Activated T-cell treated with anti-CD3 and anti-CD28 coated beads, Interleukin-2, amount 50 U/mL, for 72 hours (primary cell): ENCODE measurements at places on chromosomes 12 and 14.

DNA sequence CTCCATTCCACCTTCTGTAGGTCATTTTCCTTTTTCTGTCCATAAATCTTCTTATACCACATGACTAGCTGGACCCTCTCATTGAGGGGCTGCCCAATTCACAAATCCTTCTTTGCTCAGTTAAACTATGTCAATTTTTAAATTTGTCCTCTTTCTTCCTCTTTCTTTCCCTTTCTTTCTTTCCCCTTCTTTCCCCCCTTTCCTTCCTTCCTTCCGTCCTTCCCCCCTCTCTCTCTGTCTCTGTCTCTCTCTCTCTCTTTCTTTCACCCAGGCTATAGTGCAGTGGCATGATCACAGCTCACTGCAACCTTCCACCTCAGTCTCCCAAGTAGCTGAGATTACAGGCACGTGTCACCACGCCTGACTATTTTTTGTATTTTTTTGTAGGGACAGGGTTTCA lies 47.1 kb upstream of the TMEM263 start:
- H3K27ac ChIP-seq, result no peak overlapping the region
- DNase-seq, result no peak
- H3K36me3 ChIP-seq, result no peaks in the 10 kb centered on the region
- peaks cover 30% of the 10 kb centered on the region for H3K27me3 ChIP-seq
- no peak overlapping the region for H3K4me3 ChIP-seq

GRCh38 chr14:33564774-33565630 lies 385.9 kb downstream of the EGLN3 start:
- no peaks in the 10 kb centered on the region for H3K27me3 ChIP-seq
- no peak overlapping the region for H3K4me3 ChIP-seq
- H3K27ac ChIP-seq, result no peak overlapping the region
- no peaks in the 10 kb centered on the region for H3K36me3 ChIP-seq
- H3K4me1 ChIP-seq, result no peaks in the 10 kb centered on the region
- DNase-seq, result no peak

- H3K27ac ChIP-seq, result no peak overlapping the region
- no peaks in the 10 kb centered on the region for H3K27me3 ChIP-seq
- H3K4me3 ChIP-seq, result no peak overlapping the region
- DNase-seq, result no peak
- H3K4me1 ChIP-seq, result no peaks in the 10 kb centered on the region
Observed at GRCh38 chr12:21906919-21907493, 34.2 kb downstream of the ABCC9 start.

DNA sequence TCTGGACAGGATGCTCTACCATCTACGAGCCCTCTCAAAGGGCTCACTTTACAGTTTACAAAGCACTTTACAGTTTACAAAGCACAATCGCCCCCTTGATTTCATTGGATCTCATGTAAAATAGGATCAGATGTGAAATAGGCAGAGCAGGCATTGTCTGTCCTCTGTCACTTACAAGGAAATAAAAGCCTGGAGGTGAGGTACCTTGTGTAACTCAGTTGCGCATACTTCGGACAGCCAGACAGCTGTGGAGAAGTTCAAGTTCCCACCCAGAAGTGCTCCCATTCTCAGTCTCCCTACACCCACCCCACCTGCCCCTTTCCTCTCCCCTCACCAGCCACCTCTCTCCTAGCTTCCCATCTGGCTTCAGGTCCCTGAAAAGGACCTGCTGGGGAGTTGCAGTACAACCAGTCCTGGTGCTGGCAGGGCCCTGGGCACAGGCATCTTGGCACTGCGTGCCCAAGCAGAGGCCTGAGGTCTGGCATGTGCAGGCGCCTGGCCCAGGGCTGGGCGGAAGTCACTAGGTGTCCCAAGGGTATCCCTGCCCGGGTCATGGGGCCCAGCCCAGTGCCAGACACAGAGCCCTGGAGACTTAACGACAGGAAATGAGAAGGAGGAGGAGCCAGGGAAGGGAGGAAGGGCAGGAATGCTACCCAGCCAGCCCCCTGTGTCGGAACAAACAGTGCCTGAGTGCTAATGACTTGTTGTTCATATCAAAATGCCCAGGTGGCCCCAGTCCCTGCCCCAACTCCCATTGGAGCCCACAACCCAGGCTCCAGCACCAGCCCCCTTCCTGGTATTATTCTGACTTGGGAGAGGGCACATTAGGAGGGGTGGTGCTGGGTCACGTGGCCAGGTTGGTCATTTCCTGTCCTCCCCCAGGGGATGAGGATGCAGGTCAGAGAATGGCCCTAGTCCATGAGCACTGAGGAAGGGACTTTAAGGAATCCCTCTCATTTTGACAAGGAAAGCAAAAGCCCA lies 5.4 kb downstream of the RAPGEF3 start:
- no peak for DNase-seq
- no peak overlapping the region for H3K27ac ChIP-seq
- H3K4me3 ChIP-seq, result no peak overlapping the region
- H3K4me1 ChIP-seq, result peaks cover 32% of the 10 kb centered on the region

GRCh38 chr14:92607702-92608429 lies 94.3 kb downstream of the RIN3 start:
- no peak overlapping the region for H3K27ac ChIP-seq
- no peaks in the 10 kb centered on the region for H3K27me3 ChIP-seq
- DNase-seq, result no peak
- H3K4me1 ChIP-seq, result peaks cover 23% of the 10 kb centered on the region
- no peak overlapping the region for H3K4me3 ChIP-seq

DNA sequence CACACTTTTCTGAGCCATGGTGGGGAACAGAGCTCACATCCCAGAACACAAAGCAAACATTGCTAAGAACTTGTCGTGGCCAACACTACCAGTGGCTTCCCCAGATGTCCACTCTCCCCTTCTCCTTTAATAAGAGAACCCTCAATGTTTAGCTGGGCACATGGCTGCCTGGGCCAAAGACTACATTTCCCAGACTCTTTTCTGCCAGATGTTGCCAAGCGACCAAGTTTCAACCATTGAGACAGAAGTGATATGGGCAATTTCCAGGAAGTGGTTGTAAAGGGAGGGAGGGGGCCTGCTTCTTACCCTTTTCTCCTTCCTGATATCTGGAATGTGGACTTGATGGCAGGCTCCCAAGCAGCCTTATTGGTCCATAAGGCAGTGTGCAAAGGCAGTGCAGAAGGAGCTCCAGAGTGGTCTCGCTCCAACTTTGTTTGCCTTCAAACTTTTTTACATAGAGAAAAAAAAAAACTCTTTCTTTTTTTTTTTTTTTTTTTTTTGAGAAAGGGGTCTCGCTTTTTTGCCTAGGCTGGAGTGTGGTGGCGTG lies 24.9 kb upstream of the JDP2 start:
- no peak for DNase-seq
- no peaks in the 10 kb centered on the region for H3K27me3 ChIP-seq
- no peak overlapping the region for H3K27ac ChIP-seq
- H3K36me3 ChIP-seq, result no peaks in the 10 kb centered on the region
- no peak overlapping the region for H3K4me3 ChIP-seq

DNA sequence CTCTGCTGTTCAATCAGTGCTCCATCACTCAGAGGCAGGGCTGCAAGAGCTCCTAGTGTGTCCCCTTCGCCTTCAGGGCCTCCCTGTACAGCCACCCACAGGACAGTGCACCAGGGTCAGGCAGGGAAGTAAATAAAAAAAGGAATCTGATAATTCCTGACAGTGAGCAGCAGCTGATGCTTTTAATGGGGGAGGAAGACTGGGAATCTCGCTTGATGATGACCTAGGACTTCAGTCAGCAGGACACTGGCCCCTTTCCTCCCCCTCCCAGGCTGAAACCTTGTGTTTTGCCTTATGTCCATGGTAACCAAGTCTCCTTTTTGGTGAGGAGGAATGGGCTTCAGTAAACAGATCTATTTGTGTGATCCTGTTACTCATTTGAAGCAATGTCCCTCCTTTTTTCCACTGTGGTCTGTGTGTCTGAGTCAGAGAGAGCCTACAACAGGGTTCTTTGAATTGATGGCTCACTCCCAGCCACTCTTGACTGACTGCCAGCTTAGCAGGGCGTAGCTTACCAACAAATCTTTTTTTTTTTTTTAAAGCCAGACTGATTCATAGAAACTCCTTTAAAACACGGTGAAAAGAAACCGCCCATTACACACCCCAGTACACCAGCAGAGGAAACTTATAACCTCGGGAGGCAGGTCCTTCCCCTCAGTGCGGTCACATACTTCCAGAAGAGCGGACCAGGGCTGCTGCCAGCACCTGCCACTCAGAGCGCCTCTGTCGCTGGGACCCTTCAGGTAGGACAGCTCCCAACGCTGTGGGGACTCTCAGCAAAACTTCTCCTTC lies at the start of gene EMP1:
TSS of gene EMP1 (plus strand) at position 597 of the 792 bp plus-strand sequence. CDS start 14,785 bp downstream, outside the sequence.
- peak; percentile 88 for DNase-seq
- peak within 1 kb of the TSS; percentile 41 for H3K27ac ChIP-seq

DNA sequence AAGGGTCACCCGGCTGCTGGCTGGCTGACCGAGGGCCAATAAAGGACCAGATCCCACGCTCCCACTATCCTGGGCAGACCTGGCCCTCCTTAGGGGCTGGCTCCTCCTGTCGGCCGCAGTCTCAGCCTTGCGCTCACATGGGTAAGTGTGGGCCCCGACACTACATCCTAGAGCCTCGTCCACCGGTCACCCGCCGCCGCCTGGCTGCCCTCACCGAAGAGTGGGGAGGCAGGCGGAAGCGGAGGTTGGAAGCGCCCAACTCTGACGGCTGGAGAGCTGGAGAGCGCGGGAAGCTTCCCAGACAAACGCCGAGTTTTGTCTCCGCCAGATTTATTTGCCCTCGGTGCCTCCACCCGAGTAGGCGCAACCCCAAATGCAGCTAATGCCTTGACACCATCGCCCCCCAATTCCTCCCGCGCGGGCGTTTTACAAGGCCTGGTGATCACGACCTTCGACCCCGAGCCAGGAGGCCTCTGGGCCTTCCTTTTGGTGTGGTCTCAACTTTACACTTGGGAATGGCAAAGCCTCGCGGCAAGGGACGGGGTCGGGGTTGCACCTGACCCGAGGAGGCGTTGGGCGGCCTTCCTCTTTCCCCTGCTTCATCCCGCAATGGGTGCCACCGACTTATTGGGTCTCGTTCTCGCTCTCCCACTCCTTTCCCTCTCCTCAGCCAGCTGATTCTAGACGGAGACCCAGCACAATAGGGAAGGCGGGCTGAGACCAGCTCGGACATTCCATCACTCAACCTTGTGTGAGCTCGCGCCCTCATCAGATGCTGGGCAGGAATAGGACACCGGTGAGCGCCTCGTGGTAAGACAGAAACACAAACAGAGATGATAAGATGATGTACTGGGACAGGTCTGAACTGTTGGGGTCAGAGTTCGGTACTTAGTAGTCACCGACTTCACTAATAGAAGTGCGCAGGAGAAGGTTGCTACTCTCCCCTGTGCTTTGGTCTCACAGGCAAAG lies 78.3 kb upstream of the ANO4 start:
- peaks cover 45% of the 10 kb centered on the region for H3K27me3 ChIP-seq
- H3K4me1 ChIP-seq, result no peaks in the 10 kb centered on the region
- H3K36me3 ChIP-seq, result no peaks in the 10 kb centered on the region
- no peak for DNase-seq
- no peak overlapping the region for H3K4me3 ChIP-seq
- no peak overlapping the region for H3K27ac ChIP-seq

DNA sequence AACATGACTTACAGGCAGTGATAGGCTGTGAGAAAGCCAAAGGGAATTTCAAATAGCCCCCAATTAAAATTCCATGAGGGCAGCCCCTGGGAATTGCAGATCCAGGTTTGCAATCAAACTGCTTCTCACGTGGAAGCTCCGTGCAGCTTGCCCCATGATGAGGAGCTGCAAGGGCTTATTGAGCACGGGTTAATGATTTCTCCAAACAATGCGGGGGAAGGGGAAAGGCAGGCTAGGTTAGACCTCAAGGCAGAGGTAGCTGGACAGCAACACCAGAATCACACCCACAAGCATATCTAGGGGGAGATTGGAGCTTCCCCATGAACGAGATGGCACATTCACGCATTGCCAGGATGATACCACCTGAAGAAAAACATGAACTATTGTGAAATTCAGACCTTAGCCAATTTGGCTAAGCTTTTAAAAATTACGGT lies 5.0 kb upstream of the DUSP6 start:
- no peak overlapping the region for H3K27ac ChIP-seq
- peaks cover 1% of the 10 kb centered on the region for H3K36me3 ChIP-seq
- DNase-seq, result no peak
- H3K4me3 ChIP-seq, result no peak overlapping the region
- H3K27me3 ChIP-seq, result peaks cover 11% of the 10 kb centered on the region

DNA sequence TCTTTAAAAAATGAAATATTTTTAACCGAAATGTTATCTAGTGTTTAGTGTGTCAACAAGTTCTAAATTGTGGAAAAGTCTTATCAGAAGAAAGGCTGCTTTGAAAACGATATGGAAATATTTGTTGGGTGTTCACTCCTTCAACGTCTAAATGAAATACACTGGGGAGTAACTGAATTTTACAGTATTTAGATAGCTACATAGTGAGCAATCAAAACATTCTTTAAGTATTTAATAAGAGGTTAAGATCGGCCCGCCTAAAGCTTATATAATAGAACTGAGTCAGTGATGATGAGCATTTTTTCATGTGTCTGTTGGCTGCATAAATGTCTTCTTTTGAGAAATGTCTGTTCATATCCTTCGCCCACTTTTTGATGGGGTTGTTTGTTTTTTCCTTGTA lies 228.3 kb downstream of the RAD51B start:
- no peak for DNase-seq
- no peaks in the 10 kb centered on the region for H3K36me3 ChIP-seq
- no peak overlapping the region for H3K4me3 ChIP-seq
- H3K27ac ChIP-seq, result no peak overlapping the region
- H3K27me3 ChIP-seq, result no peaks in the 10 kb centered on the region
- H3K4me1 ChIP-seq, result no peaks in the 10 kb centered on the region

DNA sequence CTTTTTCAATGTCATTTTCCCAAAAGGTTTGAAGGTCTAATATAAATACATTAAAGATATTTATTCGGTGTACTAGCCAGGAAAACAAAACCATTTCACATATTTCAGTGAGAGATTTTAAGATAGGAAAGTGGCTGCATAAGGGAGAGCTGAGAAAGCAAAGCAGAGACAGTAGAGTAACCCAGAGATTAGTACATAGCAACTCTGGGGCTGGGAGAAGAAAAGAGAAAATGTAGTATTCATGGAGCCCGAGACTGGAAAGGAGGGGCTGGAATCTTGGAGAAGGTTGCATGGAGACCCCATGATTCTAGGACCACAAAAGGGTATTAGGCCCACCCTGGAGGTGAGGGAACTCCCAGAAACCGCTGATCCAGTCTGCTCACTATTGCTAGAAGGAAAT lies 236.9 kb downstream of the PAWR start:
- H3K4me3 ChIP-seq, result no peak overlapping the region
- H3K4me1 ChIP-seq, result no peaks in the 10 kb centered on the region
- H3K27ac ChIP-seq, result no peak overlapping the region
- no peaks in the 10 kb centered on the region for H3K36me3 ChIP-seq
